ENCODE measurements at places on chromosomes 4 and X. TPM values are rescaled to one million over a fixed set of nuclear protein-coding genes. Genes with fewer than 3 reads are reported as not detected.

Gene MXRA5
- total RNA-seq, result 0.90 TPM

Gene EXOSC9
- 20.6 TPM for total RNA-seq

Gene DSPP
- total RNA-seq, result not detected

Gene HSFX2
- total RNA-seq, result 0.30 TPM

Gene EFNB1
- total RNA-seq, result 23.1 TPM

Measured in smooth muscle cell of the coronary artery (primary cell).